Calu3 (cell line): ENCODE measurements at places on chromosomes 13 and 19. TPM values are rescaled to one million over a fixed set of nuclear protein-coding genes. Genes with fewer than 3 reads are reported as not detected.
A peak's percentile ranks its signal among the peaks of the same experiment; 100 is the strongest.

- no peak overlapping the region for H3K4me3 ChIP-seq
- no peaks in the 10 kb centered on the region for H3K4me1 ChIP-seq
- DNase-seq = no peak
- H3K27ac ChIP-seq = no peak overlapping the region
- peaks cover 5% of the 10 kb centered on the region for H3K27me3 ChIP-seq
These were observed 34.0 kb upstream of the SPACA7 start for GRCh38 chr13:112341976-112342735.

- H3K36me3 ChIP-seq = no peaks in the 10 kb centered on the region
- H3K4me3 ChIP-seq = no peak overlapping the region
- no peak overlapping the region for H3K27ac ChIP-seq
- DNase-seq = no peak
- peaks cover 16% of the 10 kb centered on the region for H3K4me1 ChIP-seq
These were observed 60.3 kb downstream of the CRYL1 start for GRCh38 chr13:20465218-20465879.

DNA sequence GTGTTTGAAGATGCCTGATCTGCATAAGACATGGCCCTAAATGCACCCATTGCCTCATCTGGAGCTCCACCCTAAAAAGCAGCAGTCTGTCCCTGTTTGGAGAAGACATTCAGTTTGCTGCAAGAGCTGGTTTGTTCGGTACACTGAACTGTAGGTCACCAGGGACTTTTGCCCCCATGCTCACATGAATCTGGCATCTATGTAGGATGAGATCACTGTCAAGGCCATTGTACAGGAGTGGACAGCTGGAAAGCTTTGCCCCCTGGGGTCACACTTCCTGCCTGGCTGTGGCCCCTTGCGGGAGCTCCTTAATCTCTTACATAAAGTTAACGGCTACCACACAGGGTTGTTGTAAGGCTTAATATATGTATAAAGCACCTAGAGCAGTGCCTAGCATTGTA lies 73.0 kb downstream of the IPO5 start:
- H3K27me3 ChIP-seq = no peaks in the 10 kb centered on the region
- no peak for DNase-seq
- no peak overlapping the region for H3K27ac ChIP-seq
- H3K36me3 ChIP-seq = no peaks in the 10 kb centered on the region
- H3K4me1 ChIP-seq = no peaks in the 10 kb centered on the region

DNA sequence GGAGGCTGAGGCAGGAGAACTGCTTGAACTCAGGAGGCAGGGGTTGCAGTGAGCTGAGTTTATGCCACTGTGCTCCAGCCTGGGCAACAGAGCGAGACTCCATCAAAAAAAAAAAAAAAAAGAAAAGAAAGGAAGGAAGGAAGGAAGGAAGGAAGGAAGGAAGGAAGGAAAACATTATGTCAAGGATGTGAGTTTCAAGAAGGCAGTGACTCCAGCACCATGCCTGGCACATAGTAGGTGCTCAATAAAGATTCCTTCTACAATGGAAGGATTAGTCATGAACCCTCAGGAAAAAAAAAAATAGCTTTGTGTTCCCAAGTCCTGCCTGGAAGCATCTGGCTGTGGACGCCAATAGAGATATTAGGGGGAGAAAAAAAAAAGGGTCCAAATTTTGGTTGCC lies 10.1 kb upstream of the ZNRF4 start:
- H3K27ac ChIP-seq = no peak overlapping the region
- no peak overlapping the region for H3K4me3 ChIP-seq
- H3K36me3 ChIP-seq = no peaks in the 10 kb centered on the region
- DNase-seq = no peak
- H3K4me1 ChIP-seq = no peaks in the 10 kb centered on the region

DNA sequence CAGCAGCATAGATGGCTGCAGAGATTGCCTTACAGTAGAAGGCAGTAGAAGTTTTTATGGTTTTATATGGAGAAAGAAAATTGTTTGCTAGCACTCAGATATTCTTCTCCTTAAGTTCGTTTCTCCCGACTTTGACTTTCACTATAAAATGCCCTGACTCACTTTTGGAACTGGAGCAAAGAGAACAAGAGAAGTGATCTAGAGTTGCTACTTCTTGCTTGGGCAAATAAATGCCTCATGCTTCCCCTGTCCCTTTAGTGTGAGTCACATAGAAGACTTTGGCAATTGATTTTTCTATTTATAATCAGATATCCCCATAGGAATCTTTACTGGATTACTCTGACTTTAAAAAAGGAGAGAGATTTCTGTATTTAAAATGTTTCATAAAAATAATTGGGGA lies 46.9 kb downstream of the ITGBL1 start:
- no peaks in the 10 kb centered on the region for H3K27me3 ChIP-seq
- no peaks in the 10 kb centered on the region for H3K36me3 ChIP-seq
- no peaks in the 10 kb centered on the region for H3K4me1 ChIP-seq
- no peak overlapping the region for H3K4me3 ChIP-seq
- H3K27ac ChIP-seq = no peak overlapping the region

- no peaks in the 10 kb centered on the region for H3K27me3 ChIP-seq
- peaks cover 10% of the 10 kb centered on the region for H3K4me1 ChIP-seq
- DNase-seq = no peak
- H3K36me3 ChIP-seq = peaks cover 20% of the 10 kb centered on the region
- H3K27ac ChIP-seq = no peak overlapping the region
These were observed 1.0 kb upstream of the REX1BD start for GRCh38 chr19:18587561-18587960.

DNA sequence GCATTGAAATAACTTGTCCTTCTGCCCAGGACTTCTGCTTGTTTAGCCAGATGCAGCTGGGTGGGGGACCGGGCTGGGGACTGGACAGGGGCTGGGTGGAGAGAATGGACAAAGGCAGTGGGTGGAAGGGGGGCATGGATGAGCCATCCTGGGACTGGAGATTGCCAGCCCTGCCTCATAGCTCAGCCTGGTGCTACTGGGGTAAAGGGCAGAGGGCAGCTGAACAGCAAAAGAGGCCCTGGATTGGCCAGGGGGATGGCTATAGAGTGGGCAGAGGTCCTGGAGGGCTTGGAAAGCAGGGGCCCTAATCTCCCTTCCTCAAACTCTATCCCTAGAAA lies 17.7 kb upstream of the PLAUR start:
- no peak overlapping the region for H3K27ac ChIP-seq
- no peak for DNase-seq
- no peak overlapping the region for H3K4me3 ChIP-seq
- no peaks in the 10 kb centered on the region for H3K36me3 ChIP-seq
- H3K4me1 ChIP-seq = peaks cover 18% of the 10 kb centered on the region

DNA sequence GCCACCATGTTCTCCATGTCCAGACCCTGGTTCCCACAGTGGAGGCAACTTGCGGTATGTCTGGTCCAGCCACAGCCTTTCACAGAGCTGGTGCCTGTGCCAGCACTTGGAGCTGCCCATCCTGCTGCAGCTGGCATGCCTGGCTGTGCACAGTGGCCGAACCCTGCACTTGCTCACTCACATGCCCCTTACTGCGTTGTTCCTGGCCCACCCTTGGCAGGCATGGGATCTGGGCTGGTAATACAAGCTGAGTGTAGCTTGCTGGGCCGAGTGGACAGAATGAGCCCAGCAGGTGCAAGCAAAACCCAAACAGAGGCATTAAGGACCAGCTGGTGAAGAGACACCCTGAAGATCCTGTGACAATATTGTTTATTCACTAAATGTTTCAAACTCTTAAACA lies 583.9 kb upstream of the SLITRK6 start:
- DNase-seq = no peak
- no peak overlapping the region for H3K27ac ChIP-seq
- no peak overlapping the region for H3K4me3 ChIP-seq
- no peaks in the 10 kb centered on the region for H3K27me3 ChIP-seq
- H3K36me3 ChIP-seq = no peaks in the 10 kb centered on the region

GRCh38 chr19:35669566-35669965 lies 3.2 kb downstream of the UPK1A start:
- peaks cover 78% of the 10 kb centered on the region for H3K27me3 ChIP-seq
- no peak overlapping the region for H3K4me3 ChIP-seq
- peak overlapping the region; percentile 18 for H3K27ac ChIP-seq
- DNase-seq = no peak

DNA sequence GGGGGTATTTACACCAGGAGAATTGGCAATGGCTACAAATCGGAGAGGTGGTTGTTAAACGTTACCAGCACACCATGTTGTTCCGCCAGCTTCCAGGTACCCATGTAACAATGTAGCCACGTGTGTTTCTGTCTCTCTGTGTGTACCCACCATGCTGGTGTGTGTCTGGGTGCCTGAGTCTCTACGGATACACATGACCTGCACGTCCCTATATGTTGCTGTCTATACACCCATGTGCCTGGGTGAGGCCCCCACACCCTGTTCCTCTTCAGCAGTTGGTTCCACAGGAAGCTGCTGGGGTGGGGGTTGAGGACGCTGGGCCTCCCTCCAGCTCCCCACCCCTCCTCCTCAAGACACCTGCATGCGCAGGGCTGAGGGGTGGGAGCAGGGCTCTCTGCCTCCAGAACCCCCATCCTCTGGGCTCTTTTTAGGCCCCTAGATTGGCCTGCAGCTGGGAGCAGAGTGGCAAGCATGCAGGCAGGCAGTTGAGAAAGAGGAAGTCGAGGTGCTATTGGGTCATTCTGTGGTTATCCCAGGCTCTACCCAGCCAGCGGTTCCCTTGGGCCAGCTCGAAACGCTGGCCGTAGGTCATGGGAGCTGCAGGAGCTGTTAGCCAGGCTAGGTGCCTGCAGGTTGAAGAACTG lies at the start of gene ARHGEF18:
ARHGEF18 (plus strand) TSS at position 351 of the 644 bp plus-strand sequence. CDS start 13,954 bp downstream, outside the sequence.
- H3K4me1 ChIP-seq = peaks cover 14% of the 10 kb centered on the region
- no peaks in the 10 kb centered on the region for H3K36me3 ChIP-seq
- DNase-seq = no peak
- peaks cover 25% of the 10 kb centered on the region for H3K27me3 ChIP-seq
- no peak within 1 kb of the TSS for H3K27ac ChIP-seq
- H3K4me3 ChIP-seq = no peak within 1 kb of the TSS

- no peaks in the 10 kb centered on the region for H3K27me3 ChIP-seq
- no peak overlapping the region for H3K4me3 ChIP-seq
- no peaks in the 10 kb centered on the region for H3K4me1 ChIP-seq
- no peak overlapping the region for H3K27ac ChIP-seq
- DNase-seq = no peak
- peaks cover 26% of the 10 kb centered on the region for H3K36me3 ChIP-seq
These were observed 17.0 kb upstream of the ICAM3 start for GRCh38 chr19:10356431-10356830.

DNA sequence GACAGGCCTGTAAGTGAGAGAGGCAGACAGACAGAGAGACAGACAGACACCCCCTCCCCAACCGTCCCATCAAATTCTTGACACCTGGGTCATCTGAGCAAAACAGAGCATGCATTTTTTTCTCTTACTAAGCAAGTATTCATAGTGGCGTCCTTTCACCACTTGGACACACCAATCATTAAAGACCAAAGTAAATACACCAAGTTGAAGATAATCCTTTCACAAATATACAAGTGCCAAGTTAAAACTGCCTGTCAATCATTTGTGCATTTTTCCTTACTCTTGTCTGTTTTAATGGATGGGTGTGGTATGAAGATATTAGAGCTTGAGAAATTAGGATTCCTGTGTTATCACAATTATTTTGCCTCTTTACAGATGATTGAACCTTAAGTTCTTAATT lies 337.3 kb downstream of the ATP8A2 start:
- H3K27ac ChIP-seq = no peak overlapping the region
- H3K4me1 ChIP-seq = no peaks in the 10 kb centered on the region
- DNase-seq = no peak
- no peak overlapping the region for H3K4me3 ChIP-seq
- H3K27me3 ChIP-seq = peaks cover 31% of the 10 kb centered on the region
- no peaks in the 10 kb centered on the region for H3K36me3 ChIP-seq

GRCh38 chr19:37468961-37469777 lies at the start of gene ZNF570:
Gene ZNF570, plus strand, starts transcription at chr19:37469356. Its CDS starts 999 bp downstream, at chr19:37470355.
- H3K4me3 ChIP-seq = peak within 1 kb of the TSS; percentile 92
- H3K36me3 ChIP-seq = peaks cover 28% of the 10 kb centered on the region
- DNase-seq = peak; percentile 87
- no peaks in the 10 kb centered on the region for H3K27me3 ChIP-seq
- H3K27ac ChIP-seq = peak within 1 kb of the TSS; percentile 57

DNA sequence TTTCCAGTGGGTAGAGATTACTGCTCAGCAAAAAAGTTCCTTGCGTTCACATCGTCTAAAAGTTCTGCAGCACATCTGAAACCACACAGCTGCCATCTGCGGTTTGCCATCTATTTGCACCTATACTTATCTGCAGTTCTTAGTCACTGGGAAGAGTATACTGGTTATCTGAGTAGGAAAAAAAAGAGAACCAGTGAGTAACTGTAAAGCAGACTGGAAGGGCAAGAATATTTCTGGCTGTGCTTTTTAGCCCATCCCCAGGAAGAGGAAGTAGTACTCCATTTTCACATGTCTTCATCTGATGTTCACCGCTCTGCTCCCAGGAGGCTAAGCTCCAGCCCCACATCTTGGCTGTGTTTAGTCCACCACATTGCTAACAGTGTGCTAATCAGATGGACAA lies 35.6 kb downstream of the EFNB2 start:
- no peak for DNase-seq
- no peaks in the 10 kb centered on the region for H3K27me3 ChIP-seq
- H3K4me1 ChIP-seq = no peaks in the 10 kb centered on the region
- H3K27ac ChIP-seq = no peak overlapping the region
- peaks cover 9% of the 10 kb centered on the region for H3K36me3 ChIP-seq

DNA sequence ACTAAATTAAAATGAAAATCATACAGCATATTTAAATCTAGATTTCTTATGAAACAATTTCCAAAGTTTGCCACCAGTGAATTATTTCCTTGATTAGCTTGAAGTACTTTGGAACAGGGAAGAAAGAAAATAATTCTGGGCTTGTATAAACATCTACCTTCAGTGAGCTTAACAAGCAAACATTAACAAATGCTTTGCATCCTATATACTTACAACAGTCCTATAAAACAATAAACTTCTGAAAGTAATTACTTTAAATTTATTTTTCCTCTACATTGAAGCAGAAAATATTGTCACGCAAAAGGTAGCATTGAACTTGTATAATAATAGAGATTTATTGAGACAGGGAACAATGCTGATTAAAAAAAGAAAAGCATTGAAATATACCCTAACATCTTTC lies 164.8 kb downstream of the DACH1 start:
- H3K4me3 ChIP-seq = no peak overlapping the region
- H3K27me3 ChIP-seq = no peaks in the 10 kb centered on the region
- no peaks in the 10 kb centered on the region for H3K36me3 ChIP-seq

DNA sequence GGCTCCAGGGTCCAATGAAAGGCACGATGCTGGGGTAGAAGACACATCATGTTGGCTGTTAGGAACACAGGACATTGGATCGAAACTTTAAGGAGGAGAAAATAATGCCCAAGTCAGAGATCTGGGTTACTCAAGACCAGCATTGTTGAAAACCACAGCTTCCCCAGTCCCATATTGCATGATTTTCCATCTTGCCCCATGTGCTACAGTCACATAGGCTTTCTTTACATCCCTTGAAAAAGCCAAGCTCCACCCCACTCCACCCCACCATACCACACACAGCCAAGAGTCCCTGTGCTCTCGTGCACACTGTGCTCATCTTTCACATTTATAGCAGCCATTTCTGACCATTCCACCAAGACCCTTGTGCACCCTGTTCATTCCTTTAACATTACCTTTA lies 636.2 kb downstream of the DIAPH3 start:
- no peak overlapping the region for H3K4me3 ChIP-seq
- H3K36me3 ChIP-seq = no peaks in the 10 kb centered on the region
- no peaks in the 10 kb centered on the region for H3K27me3 ChIP-seq
- no peak for DNase-seq

KLK4 gene
- total RNA-seq = not detected in 2 replicates

PRKACA gene
- 57.3 and 59.8 TPM in 2 replicates for total RNA-seq

ZNF506 gene
- 14.9 and 16.4 TPM in 2 replicates for total RNA-seq

DACT3 gene
- total RNA-seq = not detected in 2 replicates

CFD gene
- total RNA-seq = 2.3 and 3.9 TPM in 2 replicates

HRC gene
- total RNA-seq = not detected in 2 replicates

SBK3 gene
- total RNA-seq = 0.57 and 0.78 TPM in 2 replicates

ELSPBP1 gene
- not detected in 2 replicates for total RNA-seq

SLC25A41 gene
- 1.4 and 2.9 TPM in 2 replicates for total RNA-seq

GPC6 gene
- not detected in 2 replicates for total RNA-seq
